Activated T-helper 9 cell treated with anti-CD3 and anti-CD28 coated beads, Interleukin-2, amount 50 U/mL, for 16 hours (primary cell): ENCODE measurements at places on chromosomes 13 and 19.

GRCh38 chr13:110638257-110638656 is 22.9 kb downstream of the NAXD start:
- DNase-seq = no peak

- DNase-seq = no peak
These were observed 604 bp downstream of the THSD1 start for GRCh38 chr13:52405369-52405766.

DNA sequence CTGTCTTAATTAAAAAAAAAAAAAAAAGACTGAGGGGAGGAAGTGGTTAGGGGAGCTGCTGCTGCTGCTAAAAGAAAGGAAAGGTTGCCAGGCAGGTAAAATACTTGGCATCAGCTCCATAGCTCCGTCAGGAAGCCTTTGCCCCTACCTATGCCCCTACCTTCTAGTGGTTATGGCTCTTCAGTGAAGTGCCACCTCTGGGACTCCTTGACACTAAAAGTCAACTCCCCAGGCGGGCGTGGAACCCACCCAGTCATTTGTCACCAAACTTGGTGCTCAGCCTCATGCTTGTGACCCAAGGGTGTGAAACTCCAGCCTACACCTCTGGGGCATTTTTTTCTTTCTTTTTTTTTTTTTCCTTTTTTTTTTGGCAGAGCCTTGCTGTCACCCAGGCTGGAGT is 4.9 kb upstream of the NECTIN2 start:
- DNase-seq = no peak

GRCh38 chr19:1880611-1881392 is 4.5 kb downstream of the ABHD17A start:
- DNase-seq = no peak

GRCh38 chr19:17054746-17055145 is 20.5 kb downstream of the HAUS8 start:
- no peak for DNase-seq

- no peak for DNase-seq
These were observed 269.5 kb upstream of the HTR2A start for GRCh38 chr13:47166336-47166735.

- no peak for DNase-seq
These were observed 6.0 kb upstream of the CCDC97 start for GRCh38 chr19:41303954-41304353.

GRCh38 chr13:92842145-92842544 is 384.5 kb upstream of the GPC6 start:
- DNase-seq = no peak

GRCh38 chr19:29812080-29812880 is 489 bp downstream of the CCNE1 start:
- no peak for DNase-seq

DNA sequence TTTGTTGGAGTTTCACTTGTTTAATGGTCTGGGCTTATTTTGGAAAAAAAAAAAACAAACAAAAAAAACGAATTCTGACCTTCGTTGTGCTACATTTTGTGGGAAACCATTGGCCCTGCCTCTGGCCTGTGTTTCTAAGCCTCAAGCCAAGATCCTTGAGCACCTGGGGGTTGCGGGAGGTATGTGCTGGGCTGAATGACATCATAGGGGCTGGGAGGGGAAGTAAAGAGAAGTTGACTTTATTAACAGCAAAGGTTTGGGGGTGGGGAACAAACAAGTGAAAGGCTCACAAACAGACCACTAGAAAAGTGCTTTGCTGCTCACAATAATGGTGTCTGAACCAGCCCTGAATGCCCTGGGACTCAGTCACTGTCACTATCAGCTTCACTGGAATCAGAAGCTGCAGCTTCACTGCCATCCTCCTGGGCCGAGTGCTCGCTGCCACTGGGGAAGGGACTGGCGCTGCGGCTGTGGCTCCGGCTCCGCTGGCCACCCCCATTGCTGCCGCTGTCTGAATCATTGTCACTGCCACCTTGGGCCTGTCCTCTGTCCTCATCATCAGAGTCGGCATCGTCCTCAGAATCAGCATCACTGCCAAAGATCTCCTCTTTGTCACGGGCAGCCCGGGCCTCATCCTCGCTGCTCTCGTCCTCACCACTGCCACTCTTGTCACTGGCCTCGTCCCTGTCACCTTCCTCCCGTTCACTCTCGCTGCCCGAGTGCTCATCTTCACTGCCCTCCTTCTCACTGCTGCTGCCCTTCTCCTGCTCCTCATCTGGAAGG is 5.1 kb downstream of the PAF1 start:
- DNase-seq = no peak

GRCh38 chr13:28637714-28638355 is 21.1 kb upstream of the POMP start:
- no peak for DNase-seq

- DNase-seq = no peak
These were observed 63.9 kb upstream of the DOCK9 start for GRCh38 chr13:99041788-99042187.

DNA sequence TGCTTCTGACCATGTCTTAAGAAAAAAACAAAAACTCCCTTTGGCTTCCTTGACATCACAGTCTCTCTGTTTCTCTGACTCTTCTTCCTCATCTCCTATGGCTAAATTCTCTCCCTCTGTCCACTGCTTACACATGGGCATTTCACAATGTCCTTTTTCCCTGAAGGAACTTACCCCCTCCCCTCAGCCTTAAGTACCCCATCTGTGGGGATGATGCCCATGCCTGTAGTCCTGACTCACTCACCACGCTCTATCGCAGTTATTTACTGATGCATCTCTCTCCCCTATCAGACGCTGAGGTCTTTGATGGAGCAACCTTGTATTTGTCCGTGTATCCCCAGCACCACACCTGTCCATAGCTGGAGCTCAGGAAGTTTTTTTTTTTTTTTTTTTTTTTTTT is 32.4 kb downstream of the ACTN4 start:
- DNase-seq = no peak

- no peak for DNase-seq
These were observed 81.4 kb downstream of the RNASEH2B start for GRCh38 chr13:50990818-50991506.

- no peak for DNase-seq
These were observed 4.7 kb upstream of the UQCRFS1 start for GRCh38 chr19:29217616-29218015.

GRCh38 chr19:31483226-31483857 is 134.1 kb upstream of the TSHZ3 start:
- DNase-seq = no peak

DNA sequence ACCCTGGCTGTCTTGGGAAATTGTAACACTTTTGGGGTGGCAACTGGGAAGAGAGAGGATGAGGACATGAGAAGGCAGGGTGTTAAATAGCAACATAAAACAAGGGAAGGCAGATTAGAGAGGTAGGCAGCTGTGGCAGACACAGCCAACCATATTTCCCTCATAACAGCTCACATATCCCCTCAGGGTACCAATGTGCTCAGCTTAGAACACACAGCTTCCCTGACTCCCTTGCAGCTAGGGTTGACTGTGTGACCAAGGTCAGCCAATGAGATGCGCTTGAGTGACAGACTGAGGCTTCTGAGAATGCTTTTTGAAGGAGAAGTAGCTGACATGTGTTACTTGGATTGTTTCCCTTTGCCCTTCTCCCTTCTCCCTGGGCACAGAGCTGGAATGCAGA is 28.8 kb upstream of the SPATA13 start:
- no peak for DNase-seq

DNA sequence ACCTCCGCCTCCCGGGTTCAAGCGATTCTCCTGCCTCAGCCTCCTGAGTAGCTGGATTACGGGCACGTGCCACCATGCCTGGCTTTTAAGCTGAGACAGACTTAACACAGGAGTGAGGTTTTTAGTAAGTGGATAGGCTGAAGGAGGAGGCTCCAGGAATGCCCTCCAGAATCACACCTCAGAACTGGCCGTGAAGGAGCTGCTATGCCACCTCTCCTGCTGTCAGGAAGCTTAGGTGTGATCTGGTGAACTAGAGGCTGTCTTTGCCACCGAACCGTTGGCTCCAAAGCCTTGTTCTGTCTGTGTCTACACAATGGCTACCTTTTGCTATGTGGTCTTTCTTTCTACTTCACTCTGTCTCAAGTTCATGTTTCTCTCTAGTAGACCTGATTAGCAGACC is 4.2 kb downstream of the PDCD2L start:
- no peak for DNase-seq

GRCh38 chr19:32868206-32868950 is 1.2 kb downstream of the SLC7A9 start:
- no peak for DNase-seq

DNA sequence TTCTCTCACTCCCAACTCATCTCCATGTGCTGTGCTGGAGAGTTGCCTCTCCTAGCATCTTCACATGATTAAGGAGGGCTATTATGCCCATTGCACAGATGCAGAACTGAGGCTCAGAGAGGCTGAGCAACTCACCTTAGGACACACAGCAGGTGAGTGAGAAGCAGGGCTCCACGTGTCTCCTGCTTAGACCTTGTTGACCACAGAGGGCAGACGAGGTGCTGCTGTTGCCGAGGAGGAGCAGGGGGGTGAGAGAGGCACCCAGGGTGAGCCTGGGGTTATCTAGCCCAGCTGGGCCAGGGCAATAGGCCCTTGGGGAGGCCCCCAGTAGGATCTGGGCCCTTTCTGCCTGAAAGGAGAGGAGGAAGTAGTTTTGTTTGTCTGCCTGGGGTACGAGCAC is 2.4 kb upstream of the HSH2D start:
- no peak for DNase-seq

- no peak for DNase-seq
These were observed 2.4 kb upstream of the ZNF616 start for GRCh38 chr19:52142001-52142595.

- DNase-seq = no peak
These were observed 7.6 kb downstream of the ERICH6B start for GRCh38 chr13:45607931-45608330.

GRCh38 chr19:14149509-14149994 is 13.2 kb upstream of the ASF1B start:
- peak; percentile 20 for DNase-seq

GRCh38 chr19:53308339-53308811 is 25.2 kb upstream of the ZNF845 start:
- DNase-seq = no peak

GRCh38 chr19:48318286-48318987 is 6.9 kb upstream of the EMP3 start:
- no peak for DNase-seq

DNA sequence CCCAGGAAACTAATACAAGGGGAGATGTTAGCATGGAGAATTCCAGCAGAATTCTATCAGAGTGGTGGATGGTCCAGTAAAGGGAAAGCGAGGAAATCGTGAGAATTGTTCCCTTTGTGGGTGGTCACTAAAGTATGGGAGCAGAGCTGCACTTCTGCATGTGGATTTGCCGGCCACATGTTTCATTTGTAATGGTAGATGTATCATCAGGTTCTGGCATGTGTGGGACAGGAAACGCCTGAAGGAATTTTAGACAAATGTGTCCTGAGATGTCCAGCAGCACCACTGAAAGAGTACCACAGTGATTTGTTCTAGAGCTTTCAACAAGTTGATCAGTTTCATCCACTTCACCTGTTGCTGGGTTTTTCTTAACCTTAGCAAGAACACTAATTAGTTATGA is 308.4 kb downstream of the SHISA2 start:
- no peak for DNase-seq

GRCh38 chr19:42284591-42285341 is 15.7 kb downstream of the CIC start:
- DNase-seq = no peak

DNA sequence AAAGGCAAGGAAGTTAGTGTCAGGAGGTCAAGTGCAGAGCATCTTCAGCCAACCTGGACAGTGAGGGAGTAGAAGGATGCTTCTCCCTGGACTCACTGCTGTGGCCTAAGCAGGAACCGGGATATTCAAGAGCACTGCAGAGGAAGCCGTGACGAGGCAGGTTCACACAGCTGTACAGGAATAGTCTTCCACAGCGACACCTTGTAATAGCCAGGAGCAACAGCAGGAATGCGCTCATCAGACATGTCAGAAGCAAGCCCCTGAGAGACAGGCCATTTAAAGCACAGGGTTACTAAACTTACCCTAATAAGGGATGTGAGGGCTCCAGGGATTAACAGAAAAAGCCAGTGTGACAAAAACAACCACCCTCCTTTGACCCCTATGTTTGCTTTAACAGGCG is 3.5 kb upstream of the MED26 start:
- DNase-seq = no peak

DNA sequence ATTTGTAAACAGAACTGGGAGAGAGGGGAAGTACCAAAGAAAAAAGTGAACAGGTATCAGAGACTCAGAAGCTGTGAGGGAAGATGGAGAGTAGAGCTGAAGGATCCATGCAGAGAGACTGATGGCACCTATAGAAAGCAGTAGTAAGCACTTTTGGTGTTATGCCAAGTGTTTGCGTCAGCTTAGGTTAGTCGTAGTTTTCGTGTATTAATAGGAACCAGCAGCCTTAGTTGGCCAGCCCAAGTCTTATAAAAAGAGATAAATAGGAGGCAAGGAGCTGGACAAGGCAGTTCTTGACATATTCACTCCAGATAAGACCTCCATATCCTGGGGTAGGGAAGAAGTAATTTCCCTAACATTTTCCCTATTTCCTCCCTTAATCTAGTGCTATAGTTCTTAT is 214.2 kb downstream of the OXGR1 start:
- DNase-seq = no peak

GRCh38 chr13:65864039-65864438 is 1366.1 kb downstream of the PCDH9 start:
- DNase-seq = no peak

DNA sequence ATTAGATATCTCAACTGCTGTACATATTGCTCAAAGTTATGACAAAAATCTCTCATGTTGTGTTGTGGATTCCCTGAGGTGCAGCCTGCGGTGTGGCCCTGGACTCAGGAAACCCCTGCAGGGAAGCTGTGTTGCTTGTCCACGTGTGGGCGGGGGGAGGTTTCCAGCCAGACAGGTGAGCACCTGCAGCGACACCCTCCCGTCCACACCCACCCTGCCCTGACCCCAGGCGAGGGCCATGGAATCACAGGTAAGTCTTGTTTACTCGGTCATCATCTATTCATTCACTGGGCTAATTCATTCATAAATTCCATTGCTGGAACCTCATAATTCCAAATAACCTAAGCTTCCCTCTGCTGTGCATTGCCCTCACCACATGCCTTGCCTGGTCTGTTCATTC is 14.1 kb downstream of the PLPP2 start:
- no peak for DNase-seq

GRCh38 chr13:95023405-95023804 is 277.8 kb downstream of the ABCC4 start:
- DNase-seq = no peak

DNA sequence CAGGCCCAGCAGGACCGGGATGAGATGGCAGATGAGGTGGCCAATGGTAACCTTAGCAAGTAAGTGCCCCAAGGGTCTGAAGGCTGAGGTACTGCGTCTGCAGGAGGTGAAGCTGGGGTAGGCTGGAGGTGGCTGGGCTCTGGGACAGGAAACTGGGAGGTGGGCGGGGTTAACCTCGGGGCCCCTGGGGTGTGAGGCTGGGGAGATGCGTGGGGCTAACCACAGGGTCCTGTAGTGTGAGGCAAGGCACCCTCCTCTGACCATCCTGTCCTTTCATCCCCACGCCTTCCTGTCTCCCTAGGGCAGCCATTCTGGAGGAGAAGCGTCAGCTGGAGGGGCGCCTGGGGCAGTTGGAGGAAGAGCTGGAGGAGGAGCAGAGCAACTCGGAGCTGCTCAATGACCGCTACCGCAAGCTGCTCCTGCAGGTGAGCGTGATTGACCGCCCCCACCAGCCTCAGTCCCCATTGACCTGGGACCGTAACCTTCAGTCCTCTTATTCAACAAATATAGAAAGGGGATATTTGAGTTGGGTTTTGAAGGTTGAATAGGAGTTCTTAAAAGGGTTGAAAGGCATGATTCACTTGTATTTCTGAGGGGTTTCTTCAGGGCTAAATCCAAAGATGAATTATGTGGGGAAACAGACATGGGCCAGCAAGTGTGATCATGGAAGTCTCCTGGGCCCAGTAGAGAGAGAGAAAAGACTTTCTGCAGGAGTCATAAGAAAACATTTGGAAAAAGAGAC is 35.7 kb downstream of the KCNC3 start:
- no peak for DNase-seq
